Right lobe of liver (tissue), 6 donors: ENCODE measurements at places on chromosomes 12 and 14. TPM values are rescaled to one million over a fixed set of nuclear protein-coding genes. Genes with fewer than 3 reads are reported as not detected.

DNA sequence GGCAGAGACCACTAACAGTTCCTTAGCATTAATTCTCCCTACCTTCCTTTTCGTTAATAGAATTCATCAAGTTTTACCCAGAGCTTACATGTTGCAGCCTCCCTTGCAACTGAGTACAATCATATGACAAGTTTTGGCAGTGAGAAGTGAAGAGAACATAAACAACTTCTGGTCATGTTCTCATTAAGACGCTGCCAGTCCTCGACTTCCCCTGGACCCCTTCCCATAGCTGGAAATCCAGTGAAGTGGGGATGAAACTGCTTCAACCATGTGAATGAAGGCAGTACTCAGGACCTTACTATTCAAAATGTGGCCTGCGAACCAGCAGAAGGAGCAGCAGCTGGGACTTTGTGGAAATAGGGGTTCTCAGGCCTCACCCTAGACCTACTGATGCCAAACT is 133.9 kb downstream of the SPTSSA start:
- DNase-seq, result no peak

DNA sequence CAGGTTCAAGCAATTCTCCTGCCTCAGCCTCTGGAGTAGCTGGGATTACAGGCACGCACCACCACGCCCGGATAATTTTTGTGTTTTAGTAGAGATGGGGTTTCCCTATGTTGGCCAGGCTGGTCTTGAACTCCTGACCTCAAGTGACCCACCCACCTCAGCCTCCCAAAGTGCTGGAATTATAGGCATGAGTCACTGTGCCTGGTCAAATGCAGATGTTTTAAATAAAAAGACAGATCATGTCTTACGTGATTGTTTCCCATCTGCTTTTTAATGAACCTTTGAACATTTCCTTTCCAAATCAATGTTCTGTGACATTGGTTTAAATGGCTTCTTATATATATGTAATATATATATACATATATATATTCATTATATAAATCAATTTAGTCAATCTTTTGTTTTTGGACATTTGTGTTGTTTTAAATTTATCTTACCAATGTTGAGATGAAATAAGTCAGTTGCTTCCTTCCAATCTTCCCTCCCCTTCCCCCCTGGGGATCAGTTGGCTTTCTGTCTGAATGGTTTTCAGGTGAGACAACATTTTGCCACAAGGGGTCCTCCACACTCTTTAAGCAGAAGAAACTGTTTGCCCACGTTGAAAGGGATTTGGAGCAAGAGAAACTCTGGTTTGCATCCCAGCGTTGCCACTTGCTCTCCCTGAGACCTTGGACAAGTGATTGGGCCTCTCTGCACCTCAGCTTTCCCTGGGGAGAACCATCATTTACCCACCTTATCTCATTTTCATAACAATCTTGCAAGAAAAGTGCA is 47.6 kb upstream of the RBM19 start:
- no peak for DNase-seq

DNA sequence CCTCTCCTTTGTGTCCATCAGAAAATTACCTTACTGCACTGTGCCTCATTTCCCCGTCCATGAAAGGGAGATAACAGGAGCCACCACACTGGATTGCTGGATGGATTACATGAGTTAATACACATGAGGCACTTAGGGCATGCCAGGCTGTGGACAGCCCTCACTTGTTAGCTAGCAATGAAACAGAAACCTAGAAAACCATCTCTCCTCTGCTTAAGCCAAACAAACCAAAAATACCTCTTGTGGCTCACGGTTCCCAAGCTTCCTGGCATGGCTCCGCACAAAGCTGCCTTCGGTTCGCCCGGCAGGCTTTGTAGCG is 660 bp upstream of the HCFC2 start:
- no peak for DNase-seq

The CD4 gene
- total RNA-seq, result 20.5 TPM

The INHBE gene
- 302 TPM for total RNA-seq

The AVPR1A gene
- 49.3 TPM for total RNA-seq

The PELI2 gene
- total RNA-seq, result 3.2 TPM
